ENCODE measurements at places on chromosomes 7 and 10.

DNA sequence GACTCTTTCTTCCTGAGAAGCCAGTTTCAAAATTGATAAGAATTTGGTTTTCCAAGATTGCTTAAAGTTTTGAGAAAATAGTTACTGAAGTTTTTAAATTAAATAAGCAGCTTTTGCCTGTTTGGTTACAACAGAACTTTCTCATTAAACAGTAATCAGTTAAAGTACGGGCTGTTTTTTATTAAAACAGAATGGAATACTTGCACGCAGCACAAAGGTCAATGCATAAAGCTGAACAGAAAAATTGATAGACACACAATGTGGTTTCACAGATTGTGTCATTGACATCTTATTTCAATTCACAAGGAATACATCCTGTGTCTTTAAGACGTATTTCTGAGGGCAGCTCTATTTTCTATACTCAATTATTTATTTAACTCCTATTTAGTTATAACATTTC, 192.2 kb downstream of the PRKG1 start:
- H3K36me3 ChIP-seq = no peaks in the 10 kb centered on the region
- H3K4me1 ChIP-seq = no peaks in the 10 kb centered on the region
- no peak for DNase-seq

DNA sequence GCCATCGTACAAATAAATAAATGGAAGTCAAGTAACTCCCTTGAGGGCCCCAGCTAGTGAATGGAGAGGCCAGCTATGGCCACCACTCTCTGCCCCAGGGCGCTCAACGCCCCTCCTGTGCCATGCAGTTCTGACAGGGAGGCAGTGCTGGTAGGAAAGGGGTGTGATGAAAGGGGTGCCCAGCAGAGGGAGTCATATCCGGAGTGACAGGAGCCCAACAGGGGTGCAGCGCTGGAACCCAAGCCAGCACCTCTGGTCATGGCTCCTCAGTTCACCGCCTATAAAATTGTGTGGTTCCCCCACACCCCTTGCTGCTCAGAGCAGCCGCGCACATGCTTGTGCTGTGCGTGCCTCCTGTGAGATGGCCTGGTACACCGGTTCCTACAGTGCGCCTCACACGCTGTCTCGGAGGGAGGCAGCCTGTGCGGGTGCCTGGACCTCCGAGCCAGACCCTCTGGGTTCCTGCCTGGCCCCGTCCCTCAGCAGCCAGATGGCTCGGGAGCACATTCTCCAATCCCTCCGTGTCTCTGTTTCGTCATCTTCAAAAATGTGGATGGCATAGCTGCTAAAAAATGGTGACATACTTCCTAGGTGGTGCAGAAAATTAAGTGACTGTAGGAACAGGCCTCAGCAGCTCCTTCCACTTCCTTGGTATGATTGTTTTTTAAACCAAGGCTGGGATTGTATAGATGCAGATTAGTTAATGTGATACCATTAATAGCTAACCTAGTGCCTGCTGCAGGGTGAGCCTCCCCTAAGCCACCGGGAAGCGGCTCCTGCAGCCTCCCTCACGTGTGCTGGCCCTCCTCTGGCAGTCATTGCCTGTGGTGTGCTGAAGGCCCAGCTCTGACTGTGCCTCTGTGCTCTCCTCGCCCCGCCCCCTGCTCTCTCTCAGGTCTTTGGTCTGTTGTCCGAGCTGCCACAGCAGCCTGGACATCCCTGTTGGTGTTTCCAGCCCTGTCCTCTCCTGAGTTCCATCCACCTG, 125.8 kb downstream of the EGFR start:
- no peaks in the 10 kb centered on the region for H3K27me3 ChIP-seq
- H3K4me1 ChIP-seq = no peaks in the 10 kb centered on the region
- H3K27ac ChIP-seq = no peak overlapping the region
- DNase-seq = no peak
- no peaks in the 10 kb centered on the region for H3K36me3 ChIP-seq

DNA sequence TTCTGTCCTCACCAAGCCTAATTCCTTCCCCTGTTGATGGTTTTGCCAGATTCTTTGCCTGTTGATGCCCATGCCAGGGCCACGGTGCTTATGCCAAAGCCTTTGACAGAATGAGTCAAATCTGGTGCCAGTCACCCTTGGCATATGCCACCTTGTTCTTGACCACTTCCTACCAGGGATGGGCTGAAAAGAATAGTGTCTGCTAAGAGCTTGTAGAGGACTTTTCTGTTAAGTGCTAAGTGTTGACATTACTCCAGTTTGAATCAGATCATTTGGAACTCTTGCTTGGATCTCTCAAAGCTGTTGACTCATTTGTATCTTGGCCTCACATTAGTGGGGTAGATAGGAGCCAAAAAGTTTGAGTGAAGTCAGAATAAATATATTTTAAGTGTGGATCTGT, 661.2 kb downstream of the AUTS2 start:
- no peak overlapping the region for H3K27ac ChIP-seq
- no peak overlapping the region for H3K4me3 ChIP-seq
- DNase-seq = no peak

GRCh38 chr7:37659971-37660565, 23.5 kb upstream of the GPR141 start:
- H3K36me3 ChIP-seq = no peaks in the 10 kb centered on the region
- peaks cover 8% of the 10 kb centered on the region for H3K4me1 ChIP-seq
- H3K27me3 ChIP-seq = peaks cover 3% of the 10 kb centered on the region
- DNase-seq = no peak
- no peak overlapping the region for H3K27ac ChIP-seq

DNA sequence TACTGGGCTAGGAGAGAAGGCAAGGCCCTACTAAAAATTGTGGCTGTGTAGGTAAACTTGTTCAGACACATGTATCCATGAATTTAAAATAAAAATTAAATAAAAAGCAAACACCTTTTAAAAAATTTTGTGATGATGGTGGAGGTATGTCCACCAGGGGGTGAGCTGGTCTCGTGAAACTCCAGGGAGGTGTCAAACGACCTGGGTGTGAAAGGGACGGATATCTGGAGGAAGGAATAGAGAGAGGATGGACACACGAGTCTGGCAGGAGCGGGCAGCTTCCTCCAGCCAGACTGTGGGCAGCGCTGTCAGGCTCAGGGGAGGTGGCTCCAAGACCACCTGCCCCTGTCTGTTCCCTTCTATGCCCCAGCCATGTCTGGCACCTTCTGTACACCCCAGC, 34.8 kb upstream of the DMBT1 start:
- DNase-seq = no peak
- peaks cover 44% of the 10 kb centered on the region for H3K27me3 ChIP-seq
- H3K4me3 ChIP-seq = no peak overlapping the region
- no peaks in the 10 kb centered on the region for H3K36me3 ChIP-seq

- no peak overlapping the region for H3K4me3 ChIP-seq
- peaks cover 3% of the 10 kb centered on the region for H3K4me1 ChIP-seq
- peaks cover 12% of the 10 kb centered on the region for H3K27me3 ChIP-seq
- no peaks in the 10 kb centered on the region for H3K36me3 ChIP-seq
- H3K27ac ChIP-seq = no peak overlapping the region
These were observed 70.2 kb upstream of the PDSS1 start for GRCh38 chr10:26627324-26627723.

DNA sequence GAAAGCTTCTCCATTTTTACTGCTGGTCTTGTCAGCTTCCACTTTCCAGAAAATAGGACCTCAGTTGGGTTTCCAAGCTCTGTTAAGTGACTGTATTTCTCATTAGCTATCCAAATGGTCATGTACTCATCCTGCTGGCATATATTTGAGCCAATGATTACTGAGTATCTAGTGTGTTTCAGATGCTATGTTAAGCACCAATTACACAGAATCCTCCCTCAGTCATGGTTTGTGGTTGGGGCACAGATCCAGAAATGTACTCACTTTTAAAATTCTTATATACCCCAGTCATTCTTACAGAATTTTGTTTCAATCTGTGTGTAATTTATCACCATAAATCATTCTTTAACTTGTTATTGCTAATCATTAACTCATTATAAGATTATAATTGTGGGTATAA, 362.3 kb upstream of the MTPN start:
- no peak for DNase-seq
- H3K27me3 ChIP-seq = no peaks in the 10 kb centered on the region
- H3K36me3 ChIP-seq = no peaks in the 10 kb centered on the region
- H3K4me3 ChIP-seq = no peak overlapping the region
- H3K4me1 ChIP-seq = no peaks in the 10 kb centered on the region

- no peaks in the 10 kb centered on the region for H3K36me3 ChIP-seq
- DNase-seq = no peak
- no peak overlapping the region for H3K4me3 ChIP-seq
- H3K4me1 ChIP-seq = peaks cover 15% of the 10 kb centered on the region
These were observed 4.8 kb downstream of the LAMB1 start for GRCh38 chr7:107998150-107998549.

DNA sequence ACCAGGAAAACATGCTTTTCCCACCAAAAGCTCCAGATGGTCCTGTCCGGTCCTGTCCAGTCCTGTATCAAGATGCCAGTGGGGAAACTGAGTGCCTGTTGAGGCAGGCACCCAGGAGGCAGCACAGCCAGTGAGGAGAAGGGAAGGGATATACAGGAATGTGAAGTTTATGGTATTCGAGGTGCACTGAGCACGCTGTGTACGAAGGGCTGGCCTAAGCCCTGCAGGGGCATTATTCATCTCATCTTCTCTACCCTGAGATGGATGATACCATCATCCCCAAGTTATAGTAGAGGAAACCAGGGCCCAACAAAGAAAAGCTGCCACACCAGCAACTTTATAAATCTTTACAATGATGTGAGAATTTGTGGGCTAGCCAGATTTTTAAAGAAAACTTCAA, 23.4 kb upstream of the FXYD4 start:
- H3K4me1 ChIP-seq = peaks cover 58% of the 10 kb centered on the region
- no peaks in the 10 kb centered on the region for H3K36me3 ChIP-seq
- peaks cover 41% of the 10 kb centered on the region for H3K27me3 ChIP-seq
- H3K4me3 ChIP-seq = no peak overlapping the region

DNA sequence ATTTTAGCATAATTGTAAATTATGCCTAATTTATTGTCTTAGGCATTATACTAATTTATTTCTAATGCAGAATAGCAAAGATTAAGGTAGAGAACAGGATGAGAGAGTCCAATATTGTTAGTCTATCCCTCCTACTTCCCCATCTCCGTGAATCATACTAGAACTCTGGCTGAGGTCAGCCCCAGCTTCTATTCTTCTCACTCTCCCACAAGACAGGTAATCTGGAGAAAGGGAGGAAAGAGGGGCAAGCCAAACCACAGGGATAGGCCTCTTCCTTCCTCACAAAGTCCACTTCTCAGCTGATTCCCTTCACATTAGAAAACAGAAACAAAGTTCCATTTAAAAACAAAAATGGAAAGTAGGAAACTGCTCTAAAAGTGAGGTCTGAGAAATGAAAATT, 117.5 kb upstream of the LAMB4 start:
- no peaks in the 10 kb centered on the region for H3K27me3 ChIP-seq
- DNase-seq = no peak

DNA sequence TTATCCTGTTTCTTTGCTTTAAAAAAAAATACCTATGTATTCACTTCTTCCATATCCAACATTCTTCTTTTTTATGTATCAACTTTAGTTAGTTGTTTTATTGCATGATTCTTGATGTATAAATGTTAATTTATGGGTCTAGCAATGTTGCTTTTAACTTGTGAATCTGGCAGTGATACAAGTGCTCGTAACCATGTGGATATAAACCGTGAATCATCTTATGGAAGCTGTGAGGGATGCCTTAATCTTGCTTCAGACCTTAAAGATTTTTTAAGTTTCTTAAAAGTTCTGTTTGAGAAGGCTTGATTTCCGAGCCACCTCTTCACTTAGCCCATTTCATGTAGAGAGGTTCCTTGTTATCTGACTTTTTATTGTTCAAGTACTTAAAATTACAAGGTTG, 25.9 kb downstream of the HELLS start:
- H3K36me3 ChIP-seq = peaks cover 42% of the 10 kb centered on the region
- H3K4me3 ChIP-seq = no peak overlapping the region
- no peaks in the 10 kb centered on the region for H3K27me3 ChIP-seq
- no peaks in the 10 kb centered on the region for H3K4me1 ChIP-seq
- no peak overlapping the region for H3K27ac ChIP-seq
- DNase-seq = no peak

Measured in activated naive CD4-positive, alpha-beta T cell treated with anti-CD3 and anti-CD28 coated beads, Interleukin-2, amount 10 ng/mL, durations not matched to agents 7 days and 5 days (primary cell).